ENCODE measurements at places on chromosomes 11 and 22. TPM values are rescaled to one million over a fixed set of nuclear protein-coding genes. Genes with fewer than 3 reads are reported as not detected.

OR51I1 gene
- total RNA-seq, result not detected

GPR83 gene
- total RNA-seq, result 1.5 TPM

DRICH1 gene
- total RNA-seq, result not detected

PDE3B gene
- 10.9 TPM for total RNA-seq

TIGD3 gene
- total RNA-seq, result 0.88 TPM

EI24 gene
- total RNA-seq, result 135 TPM

MYOD1 gene
- not detected for total RNA-seq

CSKMT gene
- total RNA-seq, result 67.8 TPM

SIAE gene
- total RNA-seq, result 2.3 TPM

TRIM29 gene
- 0.43 TPM for total RNA-seq

DNA sequence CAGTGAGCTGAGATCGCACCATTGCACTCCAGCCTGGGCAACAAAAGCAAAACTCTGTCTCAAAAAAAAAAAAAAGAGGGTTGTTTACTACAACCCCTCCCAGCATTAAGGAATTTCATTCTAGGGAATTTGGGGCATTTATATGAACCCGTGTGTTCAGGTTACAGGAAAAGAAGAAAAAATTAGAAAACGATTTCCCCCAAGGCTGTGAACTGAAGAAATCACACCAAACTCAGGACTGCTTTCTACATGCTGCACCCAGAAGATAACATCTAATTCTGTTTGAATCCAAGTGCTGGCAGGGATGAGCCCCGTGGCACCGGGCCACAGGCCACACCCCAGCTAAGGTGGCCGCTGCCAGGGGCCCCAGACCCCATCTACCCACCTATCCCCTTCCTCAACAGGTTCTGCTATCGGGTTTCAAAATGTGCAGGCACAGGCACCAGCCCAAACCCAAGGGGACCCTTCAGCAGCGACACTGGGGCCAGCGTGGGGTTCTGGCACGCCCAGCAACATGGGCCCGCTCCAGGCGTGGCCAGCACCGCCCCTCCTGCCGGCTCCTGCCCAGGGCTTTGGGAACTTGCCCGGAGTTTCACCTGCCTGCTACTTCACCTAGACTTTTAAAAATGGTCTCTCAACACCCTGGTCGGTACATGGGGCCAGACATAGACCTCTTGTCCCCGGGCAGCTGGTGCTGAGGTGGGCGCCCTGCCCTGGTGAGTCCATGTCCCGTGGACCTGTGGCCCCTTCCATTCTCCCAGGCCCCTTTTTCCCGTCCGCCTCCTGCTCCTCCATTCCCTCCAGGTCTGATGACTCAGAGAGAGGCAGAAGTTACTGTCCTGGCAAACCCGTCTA lies 11.8 kb downstream of the CELSR1 start:
- H3K27me3 ChIP-seq, result no peaks in the 10 kb centered on the region
- no peak overlapping the region for H3K27ac ChIP-seq
- no peak overlapping the region for H3K4me3 ChIP-seq
- peaks cover 6% of the 10 kb centered on the region for H3K4me1 ChIP-seq
- H3K36me3 ChIP-seq, result no peaks in the 10 kb centered on the region

DNA sequence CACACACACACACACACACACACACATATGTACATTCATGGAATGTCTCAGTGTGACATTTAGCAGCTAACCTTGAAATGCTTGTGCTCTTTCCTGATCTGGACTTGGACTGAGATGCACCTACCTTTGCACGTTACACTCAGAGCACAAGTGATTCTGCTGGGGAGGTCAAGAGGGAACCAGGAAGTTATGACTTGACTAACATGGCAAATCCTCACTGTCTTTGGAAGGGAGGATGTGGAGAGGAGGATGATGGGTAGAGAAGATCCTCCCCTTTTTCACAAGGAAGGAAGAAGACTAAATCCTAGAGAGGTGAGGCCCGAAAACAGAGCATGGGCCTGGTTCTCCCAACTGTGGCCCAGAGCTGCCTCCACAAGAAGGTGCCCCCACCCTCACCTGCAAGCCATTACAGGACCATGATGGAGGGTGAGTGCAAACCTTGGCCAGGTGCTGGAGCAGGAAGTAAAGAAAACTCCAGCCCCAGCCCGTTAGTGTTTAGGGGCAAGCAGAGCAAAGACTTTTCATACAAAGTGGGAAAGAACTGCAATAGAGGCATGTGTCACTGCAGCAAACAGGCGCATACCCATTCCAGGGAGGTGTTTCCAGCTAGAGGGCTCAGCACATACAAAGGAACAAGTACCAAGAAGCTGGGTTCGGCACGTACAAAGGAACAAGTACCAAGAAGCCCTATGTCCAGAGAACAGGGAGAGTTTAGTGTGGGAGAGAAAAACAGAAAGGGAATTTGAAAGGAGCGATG lies 26.4 kb downstream of the SCN4B start:
- no peak overlapping the region for H3K4me3 ChIP-seq
- no peaks in the 10 kb centered on the region for H3K27me3 ChIP-seq
- DNase-seq, result no peak
- no peaks in the 10 kb centered on the region for H3K36me3 ChIP-seq
- no peaks in the 10 kb centered on the region for H3K4me1 ChIP-seq
- H3K27ac ChIP-seq, result no peak overlapping the region

DNA sequence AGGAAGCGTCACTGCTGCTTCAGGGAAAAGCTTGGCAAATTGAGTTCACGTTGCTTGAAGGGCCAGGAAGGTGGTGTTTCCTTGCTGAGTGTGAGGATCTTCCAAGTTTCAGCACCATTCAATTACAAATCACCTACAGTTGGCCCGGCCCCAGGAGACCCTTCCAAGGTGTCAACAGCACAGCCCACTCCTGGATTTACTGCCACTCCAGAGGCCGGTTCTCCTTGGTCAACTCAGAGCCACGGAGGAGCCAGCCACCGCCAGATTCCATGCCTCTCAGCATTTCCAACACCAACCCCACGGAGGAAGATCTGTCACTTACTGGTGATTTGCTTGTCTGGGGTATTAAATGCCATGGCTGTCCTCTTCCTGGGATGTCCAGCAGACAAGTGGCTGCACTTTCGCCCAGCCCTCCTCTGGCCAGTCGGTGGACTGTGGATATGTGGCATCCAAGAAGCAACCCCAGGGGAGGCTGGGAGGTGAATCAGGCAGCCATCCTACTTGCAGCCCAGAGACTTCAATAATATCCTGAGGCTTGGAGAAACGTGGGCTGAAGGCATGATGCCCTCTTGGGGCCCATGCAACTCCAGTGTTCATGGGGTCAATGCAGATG lies 74.1 kb upstream of the SHANK2 start:
- no peak overlapping the region for H3K27ac ChIP-seq
- no peak for DNase-seq
- H3K4me3 ChIP-seq, result no peak overlapping the region
- H3K36me3 ChIP-seq, result no peaks in the 10 kb centered on the region
- H3K4me1 ChIP-seq, result no peaks in the 10 kb centered on the region

DNA sequence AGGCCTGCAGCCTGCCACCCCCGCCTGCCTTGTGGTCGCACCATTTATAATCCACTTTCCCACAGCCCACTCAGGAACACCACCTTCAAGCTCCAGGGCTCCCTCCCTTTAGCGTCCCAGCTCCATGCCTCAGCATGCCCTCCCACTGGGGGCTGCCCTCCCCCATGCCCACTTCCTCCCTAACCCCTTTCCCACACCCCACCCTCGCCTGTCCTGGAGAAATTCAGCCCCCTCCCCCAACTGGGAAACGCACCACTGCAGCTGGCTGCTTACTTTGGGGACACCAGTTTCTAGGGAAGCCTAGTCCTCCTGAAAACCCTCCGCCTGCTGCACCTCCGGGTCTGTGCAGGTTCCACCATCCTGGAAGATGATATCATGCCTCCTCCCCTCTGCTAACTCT lies 3.4 kb upstream of the YPEL1 start:
- H3K36me3 ChIP-seq, result no peaks in the 10 kb centered on the region
- H3K4me3 ChIP-seq, result no peak overlapping the region
- peaks cover 2% of the 10 kb centered on the region for H3K4me1 ChIP-seq
- no peak for DNase-seq
- H3K27me3 ChIP-seq, result no peaks in the 10 kb centered on the region
- H3K27ac ChIP-seq, result no peak overlapping the region

DNA sequence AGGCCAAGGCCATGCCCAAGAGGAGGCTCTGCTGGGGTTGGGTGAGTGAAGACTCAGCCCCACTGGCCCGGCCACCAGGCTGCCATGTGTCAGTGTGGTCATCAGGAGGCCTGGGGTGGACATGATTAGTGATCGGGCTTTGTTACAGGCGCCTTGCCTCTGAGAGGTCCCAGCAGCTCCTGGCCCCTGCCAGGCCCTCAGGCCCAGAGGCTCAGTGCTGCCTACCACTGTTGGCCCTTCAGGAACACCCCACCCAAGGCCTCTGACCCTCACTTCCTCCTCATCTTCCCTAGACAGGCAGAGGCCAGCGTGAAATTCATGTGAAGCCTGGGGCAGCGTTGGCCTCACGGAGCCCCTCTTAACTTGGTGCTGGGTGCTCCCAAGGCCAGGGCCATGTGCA lies 2.2 kb downstream of the MRPL23 start:
- no peaks in the 10 kb centered on the region for H3K27me3 ChIP-seq
- no peaks in the 10 kb centered on the region for H3K4me1 ChIP-seq
- no peak overlapping the region for H3K27ac ChIP-seq
- H3K4me3 ChIP-seq, result no peak overlapping the region
- H3K36me3 ChIP-seq, result no peaks in the 10 kb centered on the region

- H3K27ac ChIP-seq, result no peak overlapping the region
- no peaks in the 10 kb centered on the region for H3K36me3 ChIP-seq
- no peak overlapping the region for H3K4me3 ChIP-seq
- peaks cover 11% of the 10 kb centered on the region for H3K4me1 ChIP-seq
- peaks cover 2% of the 10 kb centered on the region for H3K27me3 ChIP-seq
Measured at GRCh38 chr22:30806391-30806861, 111.8 kb downstream of the OSBP2 start.

DNA sequence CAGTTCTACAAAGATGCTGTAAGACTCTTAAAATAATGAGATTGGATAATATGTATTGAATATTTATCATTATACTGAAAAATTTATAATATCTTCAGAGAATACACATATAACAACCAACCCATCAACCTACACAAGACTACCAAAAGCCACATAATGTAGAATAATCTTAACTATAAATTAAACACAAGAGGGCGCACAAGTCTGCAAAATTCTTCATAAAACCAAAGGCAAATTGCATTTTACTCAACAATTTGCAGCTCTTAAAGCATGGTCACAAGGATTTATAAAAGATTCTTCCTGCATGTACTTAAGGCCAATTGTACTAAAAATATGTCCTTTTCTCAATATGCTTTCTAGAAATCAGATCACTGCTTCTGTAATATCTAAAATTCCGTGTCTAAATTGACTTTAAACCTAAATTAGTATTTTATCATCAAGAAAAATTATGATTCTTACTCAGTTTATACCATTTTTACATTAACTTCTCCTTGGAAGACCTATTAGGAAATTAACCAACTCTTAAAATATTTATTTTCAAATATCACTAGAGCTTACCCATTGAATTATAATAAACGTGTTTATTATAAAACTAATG lies 79.0 kb downstream of the TTC28 start:
- H3K27me3 ChIP-seq, result no peaks in the 10 kb centered on the region
- no peak overlapping the region for H3K4me3 ChIP-seq
- no peak for DNase-seq
- no peaks in the 10 kb centered on the region for H3K36me3 ChIP-seq
- no peak overlapping the region for H3K27ac ChIP-seq

GRCh38 chr22:42630901-42631602 lies 9.3 kb downstream of the ATP5MGL start:
- no peaks in the 10 kb centered on the region for H3K4me1 ChIP-seq
- H3K27ac ChIP-seq, result no peak overlapping the region
- no peak for DNase-seq

DNA sequence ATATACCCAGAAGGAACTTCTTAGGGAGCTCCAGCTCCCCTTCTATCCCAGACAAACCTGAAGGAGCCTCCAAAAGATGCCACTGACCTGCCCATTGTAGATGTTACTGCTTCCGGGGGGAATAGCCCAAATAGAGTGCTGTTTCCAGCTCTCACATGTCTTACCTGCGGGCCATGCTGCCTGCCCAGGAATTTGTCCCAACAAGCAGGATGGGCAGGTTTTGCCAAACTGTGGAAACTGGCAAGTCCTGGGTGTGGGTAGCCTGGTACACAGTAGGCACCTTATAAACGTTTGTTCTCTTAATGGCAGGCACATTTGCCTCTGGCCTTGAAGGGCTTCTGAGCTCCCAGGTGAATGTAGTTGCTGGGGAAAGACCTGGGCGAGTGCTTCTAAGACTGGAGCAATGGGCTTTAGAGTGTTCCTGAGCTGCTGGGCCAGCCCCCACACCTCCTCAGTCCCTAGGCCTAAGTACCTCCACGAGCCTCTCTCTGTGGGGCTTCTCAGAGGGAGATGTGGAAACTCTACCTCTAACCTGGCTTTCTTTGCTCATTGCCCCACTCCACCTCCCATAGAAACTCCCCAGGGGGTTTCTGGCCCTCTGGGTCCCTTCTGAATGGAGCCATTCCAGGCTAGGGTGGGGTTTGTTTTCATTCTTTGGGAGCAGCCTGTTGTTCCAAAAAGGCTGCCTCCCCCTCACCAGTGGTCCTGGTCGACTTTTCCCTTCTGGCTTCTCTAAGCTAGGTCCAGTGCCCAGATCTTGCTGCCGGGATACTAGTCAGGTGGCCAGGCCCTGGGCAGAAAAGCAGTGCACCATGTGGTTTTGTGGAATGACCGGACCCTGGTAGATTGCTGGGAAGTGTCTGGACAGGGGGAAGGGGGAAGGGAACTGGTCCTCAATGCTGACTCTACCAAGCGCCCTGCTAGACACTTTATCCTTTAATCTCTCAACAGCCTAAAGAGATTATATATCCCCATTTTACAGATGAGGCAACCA lies 37.2 kb downstream of the LIMK2 start:
- no peak for DNase-seq
- H3K36me3 ChIP-seq, result no peaks in the 10 kb centered on the region
- H3K27ac ChIP-seq, result no peak overlapping the region
- no peaks in the 10 kb centered on the region for H3K27me3 ChIP-seq

- no peak for DNase-seq
- H3K36me3 ChIP-seq, result no peaks in the 10 kb centered on the region
- no peak overlapping the region for H3K4me3 ChIP-seq
- H3K27ac ChIP-seq, result no peak overlapping the region
- H3K4me1 ChIP-seq, result peaks cover 18% of the 10 kb centered on the region
Measured at GRCh38 chr11:8070417-8071115, 10.4 kb upstream of the TUB start.

GRCh38 chr11:124465368-124465767 lies 19.9 kb upstream of the OR8B8 start:
- DNase-seq, result no peak
- H3K4me3 ChIP-seq, result no peak overlapping the region
- H3K36me3 ChIP-seq, result no peaks in the 10 kb centered on the region
- H3K4me1 ChIP-seq, result no peaks in the 10 kb centered on the region
- no peak overlapping the region for H3K27ac ChIP-seq

GRCh38 chr11:8593935-8594909 lies at the start of gene STK33:
Gene STK33 (minus strand): TSS chr11:8594228. CDS start chr11:8474905, 119,323 bp downstream.
- peaks cover 10% of the 10 kb centered on the region for H3K4me1 ChIP-seq
- peak within 1 kb of the TSS; percentile 71 for H3K4me3 ChIP-seq
- no peaks in the 10 kb centered on the region for H3K27me3 ChIP-seq

Measured in H1 (cell line).